Hematopoietic multipotent progenitor cell (in vitro differentiated cells): ENCODE measurements at places on chromosomes 1 and 21.

GRCh38 chr1:168561989-168562388, 14.4 kb upstream of the XCL1 start:
- no peak for DNase-seq

DNA sequence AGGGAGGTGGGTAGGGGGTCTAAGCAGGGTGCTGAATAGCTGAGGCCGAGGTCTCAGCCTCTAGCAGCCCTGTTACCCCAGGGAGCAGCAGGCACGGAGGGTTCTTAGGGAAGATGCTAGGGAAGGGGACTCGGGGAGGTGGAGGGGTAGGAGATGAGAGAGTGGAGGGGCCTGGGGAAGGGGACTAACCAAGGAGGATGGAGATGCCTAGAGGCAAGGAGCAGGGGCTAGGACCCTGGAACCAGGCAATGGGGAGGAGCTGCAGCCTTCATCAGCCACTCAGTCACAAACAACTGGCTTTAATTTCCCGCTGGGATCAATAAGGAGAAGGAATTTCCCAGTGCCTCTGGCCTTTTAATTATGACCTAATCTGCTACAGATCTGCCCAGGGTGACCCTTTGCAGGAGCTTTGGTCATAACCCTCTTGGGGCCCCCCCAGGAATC, 2.9 kb upstream of the CRABP2 start:
- no peak for DNase-seq

DNA sequence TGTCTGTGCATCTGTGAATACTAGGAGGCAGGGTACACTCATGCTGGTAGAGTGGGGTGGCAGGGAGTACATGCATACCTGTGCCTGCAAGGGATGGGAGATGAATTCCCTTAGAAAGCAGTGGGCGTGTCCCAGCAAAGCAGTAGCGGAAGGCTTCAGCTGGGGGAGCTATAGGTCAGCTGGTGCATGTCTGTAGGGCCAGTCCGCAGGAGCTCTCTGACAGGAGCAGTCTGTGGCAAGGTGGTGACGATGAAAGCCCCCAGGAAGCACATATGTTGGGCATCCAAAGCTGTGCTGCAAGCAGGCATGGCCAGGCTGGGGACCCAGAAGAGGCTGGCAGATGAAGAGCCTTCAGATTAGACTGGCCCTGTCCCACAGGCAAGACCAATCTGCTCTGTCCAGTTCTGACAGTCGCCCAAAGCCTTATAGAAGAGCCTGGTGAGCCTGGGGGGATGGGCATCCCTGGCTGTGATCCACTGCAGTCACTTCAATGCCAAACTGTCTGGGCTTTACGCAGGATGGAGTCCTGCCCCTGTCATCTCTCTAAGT, 1.8 kb upstream of the OR2M4 start:
- no peak for DNase-seq

GRCh38 chr1:22551591-22551990, 11.7 kb upstream of the EPHA8 start:
- DNase-seq = no peak

DNA sequence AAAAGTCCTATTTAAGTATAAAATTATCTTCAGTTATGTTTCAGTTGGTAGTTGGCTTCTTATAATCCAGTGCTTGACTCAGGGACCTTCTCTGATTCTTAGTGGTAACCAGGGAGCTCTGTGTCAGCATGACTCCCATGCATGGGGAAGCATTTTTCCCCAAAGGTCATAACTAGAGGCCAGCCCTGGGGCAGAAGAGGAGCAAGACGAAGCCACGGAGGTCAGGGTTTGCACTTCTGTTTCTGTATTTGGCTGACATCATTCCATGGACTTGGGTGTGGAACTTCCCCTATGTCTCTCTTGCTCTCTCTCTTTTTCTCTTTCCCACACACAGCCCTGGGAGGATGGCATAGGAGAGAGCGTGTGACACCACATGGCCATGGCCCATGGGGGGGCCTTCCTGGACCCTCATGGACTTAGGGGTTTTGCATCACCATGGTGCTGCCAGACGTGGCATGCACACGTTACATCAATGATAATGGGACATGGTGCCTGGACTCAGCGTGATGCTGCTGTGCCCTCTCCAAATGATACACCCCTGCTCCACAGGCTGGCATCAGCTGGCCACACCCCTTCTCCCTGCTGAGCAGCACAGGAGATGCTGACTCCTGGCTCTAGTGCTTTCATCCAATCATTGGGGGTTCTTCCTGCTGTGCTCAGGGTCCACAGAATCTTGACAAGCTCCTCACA, 260.5 kb downstream of the KCNJ6 start:
- DNase-seq = no peak

DNA sequence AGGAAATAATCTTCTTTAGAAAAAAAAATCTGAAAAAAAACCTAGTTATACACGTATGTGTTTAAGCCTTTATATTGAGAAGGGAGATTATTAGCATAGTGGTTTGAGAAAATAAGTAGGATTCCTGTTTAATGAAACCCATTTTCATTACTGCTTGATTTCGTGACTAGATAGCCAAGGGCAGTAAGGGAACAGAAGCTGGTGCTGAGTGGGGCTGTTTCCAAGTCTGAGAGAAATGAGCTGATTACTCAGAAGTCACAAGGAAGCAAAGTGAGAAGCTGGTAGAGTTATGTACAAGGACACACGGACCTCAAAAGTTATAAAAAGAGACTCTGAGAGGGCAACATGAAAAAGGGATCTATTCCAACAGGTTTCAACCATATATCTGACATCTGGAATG, 256.5 kb downstream of the TTLL7 start:
- no peak for DNase-seq

- no peak for DNase-seq
Observed at GRCh38 chr1:176954242-176954641, 210.3 kb downstream of the ASTN1 start.

GRCh38 chr1:151942882-151943281, 33.6 kb upstream of the THEM4 start:
- DNase-seq = no peak

- DNase-seq = no peak
Observed at GRCh38 chr1:10539411-10540043, 64.8 kb downstream of the PEX14 start.

GRCh38 chr1:3530926-3531818, 76.7 kb downstream of the ARHGEF16 start:
- DNase-seq = peak; percentile 62

DNA sequence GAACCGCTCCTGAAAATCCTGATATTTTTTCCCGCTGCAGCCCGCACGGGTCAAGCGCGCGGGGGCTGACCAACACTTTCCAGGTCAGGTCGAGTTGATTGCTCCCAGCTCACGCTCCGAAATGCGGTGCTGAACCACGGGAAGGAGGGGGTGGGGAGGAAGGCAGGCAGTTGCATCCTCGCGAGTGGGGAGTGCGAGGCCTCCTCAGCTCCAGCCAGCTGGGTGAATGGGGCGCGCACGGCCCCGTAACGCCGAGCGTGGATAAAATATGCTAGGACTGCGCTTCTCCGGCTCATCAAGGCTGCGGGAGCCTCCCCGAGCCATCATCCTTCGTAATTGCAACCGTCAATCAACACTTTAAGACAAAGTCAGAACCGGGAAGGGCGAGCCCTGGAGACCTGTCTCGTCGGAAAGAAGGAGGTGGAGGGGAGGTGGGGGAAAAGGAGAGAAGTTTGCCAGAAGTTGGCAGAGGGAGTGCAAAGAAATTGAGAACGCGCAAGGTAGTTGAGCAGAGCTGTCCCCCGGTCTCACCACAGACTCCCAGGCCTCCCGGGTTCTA, 8.0 kb downstream of the NR5A2 start:
- no peak for DNase-seq

- DNase-seq = no peak
Observed at GRCh38 chr21:42545317-42545716, 31.7 kb downstream of the SLC37A1 start.

- DNase-seq = peak; percentile 23
Observed at GRCh38 chr1:60583696-60584095, 498.7 kb upstream of the NFIA start.

- DNase-seq = peak; percentile 73
Observed at GRCh38 chr21:35616090-35616489, 444.2 kb downstream of the SETD4 start.

- peak; percentile 89 for DNase-seq
Observed at GRCh38 chr1:31939484-31940329, 1.5 kb upstream of the PTP4A2 start.

GRCh38 chr1:184686540-184686939, 68.1 kb downstream of the EDEM3 start:
- no peak for DNase-seq

DNA sequence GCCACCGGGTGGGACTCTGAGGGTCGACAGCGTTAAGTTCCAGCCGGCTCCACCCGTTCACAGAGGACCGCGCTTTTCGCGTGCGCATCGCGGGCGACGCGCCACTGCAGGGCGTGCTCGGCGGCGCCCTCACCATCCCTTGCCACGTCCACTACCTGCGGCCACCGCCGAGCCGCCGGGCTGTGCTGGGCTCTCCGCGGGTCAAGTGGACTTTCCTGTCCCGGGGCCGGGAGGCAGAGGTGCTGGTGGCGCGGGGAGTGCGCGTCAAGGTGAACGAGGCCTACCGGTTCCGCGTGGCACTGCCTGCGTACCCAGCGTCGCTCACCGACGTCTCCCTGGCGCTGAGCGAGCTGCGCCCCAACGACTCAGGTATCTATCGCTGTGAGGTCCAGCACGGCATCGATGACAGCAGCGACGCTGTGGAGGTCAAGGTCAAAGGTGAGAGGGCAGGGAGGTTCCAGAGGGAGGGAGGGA, 4.9 kb downstream of the BCAN start:
- no peak for DNase-seq

GRCh38 chr21:44466996-44467858, 11.9 kb downstream of the LRRC3 start:
- no peak for DNase-seq

- no peak for DNase-seq
Observed at GRCh38 chr1:50419907-50420677, 3.2 kb downstream of the DMRTA2 start.

DNA sequence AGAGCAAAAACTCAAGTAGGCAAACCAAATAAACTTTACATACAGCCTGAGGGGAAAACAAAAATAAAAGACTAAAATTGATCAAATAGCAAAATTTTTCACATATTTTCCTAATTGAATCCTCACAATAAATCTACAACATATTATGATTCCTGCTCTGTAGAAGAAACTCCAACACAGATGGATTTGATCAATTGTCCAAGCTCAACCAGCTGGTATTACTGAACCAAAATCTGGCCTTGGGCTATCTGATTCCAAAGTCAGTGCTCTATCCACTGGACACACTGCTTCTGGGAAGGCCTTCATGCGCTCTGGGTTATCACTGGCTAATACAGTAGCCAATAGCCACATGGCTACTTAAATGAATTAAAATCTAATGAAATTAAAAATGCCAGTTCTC, 39.3 kb downstream of the PCNX2 start:
- no peak for DNase-seq

DNA sequence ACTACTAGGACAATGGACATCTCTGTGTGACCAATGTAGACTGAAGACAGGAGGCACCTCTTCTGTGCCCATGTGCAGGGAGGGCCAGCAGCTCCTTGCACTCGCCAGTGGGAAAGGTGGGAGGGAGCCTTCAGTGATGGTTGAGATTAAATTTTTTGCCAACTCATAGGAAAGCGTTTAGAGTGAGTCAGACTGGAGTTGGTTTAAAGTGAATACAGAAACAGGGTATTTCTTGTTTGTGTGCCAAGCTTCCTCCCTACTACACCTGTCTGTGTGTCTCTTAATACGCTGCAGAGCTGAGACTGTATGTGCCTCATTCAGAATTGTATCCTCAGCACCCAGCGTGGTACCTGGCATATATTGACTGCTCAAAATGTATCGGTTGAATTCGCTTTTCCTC, 13.5 kb upstream of the COL16A1 start:
- DNase-seq = no peak

- DNase-seq = no peak
Observed at GRCh38 chr1:28812669-28813468, 899 bp downstream of the OPRD1 start.

- no peak for DNase-seq
Observed at GRCh38 chr1:56189946-56190805, 389.2 kb downstream of the PLPP3 start.

GRCh38 chr1:52567943-52568342, 15.1 kb upstream of the TUT4 start:
- no peak for DNase-seq

- DNase-seq = no peak
Observed at GRCh38 chr21:41280115-41280919, 36.3 kb upstream of the FAM3B start.

DNA sequence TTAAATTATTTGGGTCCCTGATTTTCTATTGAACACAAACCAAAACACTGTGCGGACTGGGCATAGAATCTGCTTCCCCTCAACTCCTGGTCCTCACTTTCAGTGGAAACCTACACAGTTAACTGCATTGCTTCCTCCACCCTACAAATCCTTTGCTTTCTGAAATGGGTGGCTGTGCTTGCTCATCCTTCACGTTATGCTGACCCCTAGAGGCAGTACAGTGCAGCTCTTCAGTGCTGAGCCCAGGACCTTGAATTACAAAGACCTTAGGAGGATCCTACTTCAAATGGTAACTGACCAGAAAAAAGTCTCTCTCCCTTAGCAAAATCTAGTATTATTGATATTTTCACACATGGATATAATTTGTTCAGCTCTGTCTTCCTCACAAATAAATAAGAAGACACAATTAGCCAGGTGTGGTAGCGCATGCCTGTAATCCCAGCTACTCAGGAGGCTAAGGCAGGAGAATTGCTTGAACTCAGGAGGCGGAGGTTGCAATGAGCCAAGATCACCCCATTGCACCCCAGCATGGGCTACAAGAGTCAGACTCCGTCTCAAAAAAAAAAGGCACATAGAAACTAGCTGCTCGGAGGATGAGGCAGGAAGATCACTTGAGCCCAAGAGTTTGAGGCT, 63.4 kb upstream of the L1TD1 start:
- no peak for DNase-seq

DNA sequence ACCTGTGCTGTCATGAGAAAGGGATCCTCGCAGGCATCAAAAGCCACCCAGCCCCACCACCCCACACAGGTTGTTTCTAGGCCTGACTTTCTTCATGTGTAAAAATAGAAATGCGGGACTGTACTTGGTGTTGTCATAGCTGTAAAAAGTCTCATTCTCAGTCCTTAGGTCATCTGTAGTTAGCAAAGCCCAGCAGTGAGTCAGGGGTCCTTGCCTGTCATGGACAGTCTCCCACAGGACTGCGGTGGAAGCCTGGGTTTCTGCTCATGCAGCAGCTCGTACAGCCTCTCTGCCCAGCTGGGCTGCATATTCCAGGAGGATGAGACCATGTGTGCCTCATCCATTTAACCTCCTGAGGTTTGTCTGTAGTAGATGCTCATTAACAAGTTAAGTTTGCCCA, 58.2 kb downstream of the MRPS6 start:
- DNase-seq = no peak

- no peak for DNase-seq
Observed at GRCh38 chr1:30287976-30288375, 435.4 kb downstream of the MATN1 start.
